ENCODE measurements at places on chromosomes 4 and X. TPM values are rescaled to one million over a fixed set of nuclear protein-coding genes. Genes with fewer than 3 reads are reported as not detected.

GRCh38 chr4:173277340-173277739 lies 56.8 kb downstream of the HMGB2 start:
- no peaks in the 10 kb centered on the region for H3K36me3 ChIP-seq
- DNase-seq = no peak
- no peak overlapping the region for H3K4me3 ChIP-seq
- no peaks in the 10 kb centered on the region for H3K27me3 ChIP-seq
- no peaks in the 10 kb centered on the region for H3K4me1 ChIP-seq

The PAGE2 gene
- not detected for total RNA-seq

DNA sequence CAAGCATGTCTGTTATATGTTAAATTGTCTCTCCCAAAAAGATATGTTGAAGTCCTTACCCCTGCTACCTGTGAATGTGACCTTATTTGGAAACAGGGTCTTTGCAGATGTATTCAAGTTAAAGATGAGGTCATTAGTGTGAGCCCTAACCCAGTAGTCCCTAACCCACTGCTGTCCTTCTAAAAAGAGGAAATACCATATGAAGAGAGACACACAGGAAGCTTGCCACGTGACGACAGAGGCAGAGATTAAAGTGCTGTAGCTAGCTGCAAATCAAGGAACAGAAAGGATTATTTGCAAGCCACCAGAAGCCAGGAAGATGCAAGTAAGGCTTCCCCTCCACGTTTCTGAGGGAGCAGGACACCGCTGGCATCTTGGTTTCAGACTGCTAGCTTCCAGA lies 150.1 kb downstream of the HNRNPD start:
- H3K4me3 ChIP-seq = no peak overlapping the region
- no peak overlapping the region for H3K27ac ChIP-seq
- H3K27me3 ChIP-seq = no peaks in the 10 kb centered on the region
- no peaks in the 10 kb centered on the region for H3K4me1 ChIP-seq
- no peaks in the 10 kb centered on the region for H3K36me3 ChIP-seq
- DNase-seq = peak; percentile 66

- no peaks in the 10 kb centered on the region for H3K4me1 ChIP-seq
- no peak overlapping the region for H3K27ac ChIP-seq
- no peak overlapping the region for H3K4me3 ChIP-seq
- no peak for DNase-seq
- H3K27me3 ChIP-seq = no peaks in the 10 kb centered on the region
Observed at GRCh38 chr4:61067381-61067780, 132.7 kb upstream of the ADGRL3 start.

The PFKFB1 gene
- total RNA-seq = 0.27 TPM

The UGT2B15 gene
- total RNA-seq = not detected

The CCNA2 gene
- 2.2 TPM for total RNA-seq

DNA sequence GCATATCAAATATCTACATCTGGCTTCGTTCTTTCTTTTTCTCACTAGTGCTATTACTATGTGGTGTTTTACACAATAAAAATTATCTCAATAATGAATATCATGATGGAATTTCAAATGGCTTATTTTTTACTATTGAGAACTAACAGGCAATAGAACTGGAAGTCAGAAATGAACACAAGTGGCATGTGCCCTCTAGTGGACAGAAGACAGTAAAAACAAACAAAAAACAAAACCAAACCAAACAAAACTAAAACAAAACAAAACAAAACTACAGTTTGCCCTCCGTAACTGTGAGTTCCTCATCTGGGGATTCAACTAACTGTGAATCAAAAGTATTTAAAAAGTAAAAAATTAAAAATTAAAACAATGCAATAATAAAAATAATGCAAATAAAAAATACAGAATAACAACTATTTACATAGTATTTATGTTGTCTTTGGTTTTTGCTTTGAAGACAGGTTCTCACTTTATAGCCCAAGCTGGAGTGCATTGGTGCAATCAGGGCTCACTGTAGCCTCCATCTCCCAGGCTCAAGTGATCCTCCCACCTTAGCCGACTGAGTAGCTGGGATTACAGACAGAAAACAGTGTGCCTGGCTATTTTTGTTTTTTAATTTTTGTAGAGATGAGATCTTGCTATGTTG lies 195.6 kb upstream of the TACR3 start:
- H3K4me3 ChIP-seq = no peak overlapping the region
- H3K27me3 ChIP-seq = no peaks in the 10 kb centered on the region
- no peaks in the 10 kb centered on the region for H3K4me1 ChIP-seq
- DNase-seq = no peak

- DNase-seq = no peak
- no peaks in the 10 kb centered on the region for H3K27me3 ChIP-seq
- H3K4me1 ChIP-seq = no peaks in the 10 kb centered on the region
- H3K4me3 ChIP-seq = no peak overlapping the region
- no peak overlapping the region for H3K27ac ChIP-seq
Observed at GRCh38 chr4:150590631-150591030, 8.7 kb downstream of the MAB21L2 start.

The PJA1 gene
- total RNA-seq = 21.9 TPM
